T-cell (primary cell): ENCODE measurements at places on chromosomes 5 and 9.

- no peak for DNase-seq
Observed at GRCh38 chr5:179526978-179527377, 23.4 kb upstream of the RUFY1 start.

GRCh38 chr9:89687188-89687587, 82.4 kb downstream of the GADD45G start:
- no peak for DNase-seq

- no peak for DNase-seq
Observed at GRCh38 chr9:30628915-30629567, 1755.4 kb upstream of the ACO1 start.

DNA sequence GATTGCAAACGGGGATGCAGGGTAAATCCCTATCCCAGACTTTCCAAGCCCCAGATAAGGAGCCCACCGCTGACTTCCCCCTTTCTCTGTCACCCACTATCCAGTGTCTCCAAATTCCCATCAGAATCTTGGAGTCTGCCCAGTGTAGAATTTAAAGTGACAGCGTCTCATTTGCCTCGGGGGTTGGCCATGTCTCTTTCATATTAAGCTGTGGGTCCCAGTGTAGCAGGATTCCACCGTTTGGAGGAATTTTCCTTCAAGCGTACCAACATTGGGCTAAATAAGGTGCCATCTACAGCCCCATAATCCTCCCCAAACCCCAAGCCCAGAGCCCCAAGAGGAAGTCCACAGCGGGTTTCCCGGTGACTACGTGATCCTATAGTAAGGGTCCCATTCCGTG, 1.1 kb downstream of the BRINP1 start:
- no peak for DNase-seq

DNA sequence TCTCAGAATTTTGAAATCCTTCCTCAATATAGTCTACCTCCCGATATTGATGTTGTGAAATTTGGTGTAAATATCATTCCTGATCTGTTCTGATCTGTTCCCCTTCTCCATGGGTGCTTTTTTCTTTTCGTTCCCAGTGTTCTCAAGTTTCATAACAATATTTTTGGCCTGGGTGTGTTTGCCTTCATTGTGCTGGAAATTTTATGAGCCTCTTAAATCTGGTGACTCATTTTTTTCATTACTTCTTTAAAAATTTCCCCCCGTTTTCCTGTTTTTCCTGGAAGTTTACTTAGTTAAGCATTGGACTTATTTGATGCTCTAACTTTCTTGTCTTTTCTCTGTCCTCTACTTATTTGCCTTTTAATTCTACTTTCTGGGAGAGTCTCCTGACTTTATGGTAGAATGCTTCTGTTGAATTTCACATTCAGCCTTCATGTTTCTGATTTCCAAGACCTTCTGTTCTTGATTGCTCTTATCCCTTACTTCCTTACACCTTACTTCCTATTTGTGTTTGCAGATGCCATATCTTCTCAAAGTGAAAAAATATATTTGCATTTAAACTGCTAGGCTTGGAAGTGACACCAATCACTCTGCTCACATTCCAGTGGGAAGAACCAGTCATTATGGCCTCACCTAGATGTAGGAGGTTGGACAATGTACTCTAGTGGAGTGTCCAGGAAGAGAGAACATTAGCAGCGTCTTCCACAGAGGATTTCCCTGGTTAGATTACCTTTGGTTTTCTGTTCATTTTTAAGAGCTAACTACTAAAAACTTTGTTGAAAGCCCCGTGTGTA, 441.9 kb downstream of the ARHGEF28 start:
- no peak for DNase-seq

GRCh38 chr9:591292-591691, 250.2 kb upstream of the DMRT1 start:
- no peak for DNase-seq

DNA sequence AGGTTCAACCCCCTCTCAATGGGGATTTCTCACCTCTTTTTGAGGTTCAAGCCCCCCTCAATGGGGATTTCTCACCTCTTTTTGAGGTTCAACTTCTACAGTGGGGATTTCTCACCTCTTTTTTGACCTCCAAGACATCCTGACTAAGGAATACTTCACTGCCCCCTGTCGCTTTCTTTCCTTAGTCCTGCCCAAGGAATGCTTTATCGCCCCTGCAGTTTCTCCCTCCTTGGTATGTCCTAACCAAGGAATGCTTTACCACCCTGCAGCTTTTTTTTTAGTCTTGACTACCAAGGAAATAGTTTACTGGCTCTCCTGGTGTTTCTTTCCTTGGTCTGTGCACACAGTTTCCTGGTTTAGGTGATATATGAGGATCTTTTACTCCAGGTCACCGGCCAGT, 9.6 kb upstream of the IRGM start:
- DNase-seq, result no peak

GRCh38 chr5:138536665-138537315, 6.2 kb downstream of the ETF1 start:
- DNase-seq, result peak; percentile 15

GRCh38 chr5:342501-343460, 21.3 kb downstream of the AHRR start:
- DNase-seq, result no peak

DNA sequence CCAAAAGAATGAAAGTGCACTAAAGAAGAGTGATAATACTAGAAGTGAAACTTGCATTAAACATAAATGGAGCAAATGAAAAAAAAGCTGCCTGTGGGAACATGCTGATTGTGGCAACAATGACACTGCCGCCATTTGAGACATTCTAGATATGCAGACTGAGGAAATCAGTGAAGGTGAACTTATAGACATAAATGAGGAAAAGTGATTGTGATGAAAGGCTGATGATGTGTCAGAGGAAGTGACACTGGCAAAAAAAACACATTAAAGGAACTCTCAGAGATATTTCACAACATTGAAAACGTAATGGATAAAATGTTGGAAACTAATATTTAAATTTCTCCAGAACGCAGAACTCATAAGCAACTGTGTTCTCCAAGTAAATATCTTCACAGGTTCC, 1.2 kb downstream of the ERCC8 start:
- no peak for DNase-seq

GRCh38 chr5:150358261-150359095, 981 bp downstream of the TCOF1 start:
- no peak for DNase-seq

DNA sequence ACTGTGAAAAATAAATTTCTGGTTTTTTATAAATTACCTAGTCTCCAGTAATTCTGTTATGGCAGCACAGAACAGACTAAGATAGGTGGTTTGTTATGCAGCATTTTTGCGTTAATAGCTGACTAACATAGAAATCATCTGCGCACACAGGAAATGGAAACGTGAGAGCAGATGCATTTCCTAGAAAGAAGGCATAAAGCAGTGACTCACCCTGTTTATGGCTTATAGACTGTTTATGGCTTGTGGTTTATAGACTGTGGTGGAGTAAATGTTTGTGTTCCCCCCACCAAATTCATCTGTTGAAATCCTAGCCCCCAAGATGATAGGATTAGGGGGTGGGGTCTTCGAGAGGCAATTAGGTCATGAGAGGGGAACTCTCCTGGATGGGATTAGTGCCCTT, 18.3 kb upstream of the OSMR start:
- no peak for DNase-seq

DNA sequence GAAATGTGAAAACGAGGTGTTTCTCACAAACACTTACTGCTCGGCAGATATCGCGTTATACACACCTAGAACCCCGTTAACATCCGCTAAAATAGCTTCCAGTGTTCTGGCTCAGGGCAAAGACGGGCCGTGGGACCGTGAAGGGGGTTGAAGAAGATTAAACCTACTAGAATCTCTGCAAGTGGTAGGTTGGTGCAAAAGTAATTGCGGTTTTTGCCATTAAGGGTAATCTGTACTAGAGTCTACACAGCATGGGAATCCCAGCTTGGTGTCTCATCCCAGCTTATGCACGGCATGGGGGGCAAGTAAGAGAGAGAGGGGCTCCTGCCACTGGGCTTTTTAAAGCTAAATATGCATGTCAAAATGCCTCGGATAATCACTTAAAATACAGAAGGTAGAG, 43.9 kb downstream of the HRH2 start:
- no peak for DNase-seq

GRCh38 chr5:13957032-13957645, 12.7 kb upstream of the DNAH5 start:
- no peak for DNase-seq

- no peak for DNase-seq
Observed at GRCh38 chr5:6574111-6574510, 58.7 kb downstream of the NSUN2 start.

DNA sequence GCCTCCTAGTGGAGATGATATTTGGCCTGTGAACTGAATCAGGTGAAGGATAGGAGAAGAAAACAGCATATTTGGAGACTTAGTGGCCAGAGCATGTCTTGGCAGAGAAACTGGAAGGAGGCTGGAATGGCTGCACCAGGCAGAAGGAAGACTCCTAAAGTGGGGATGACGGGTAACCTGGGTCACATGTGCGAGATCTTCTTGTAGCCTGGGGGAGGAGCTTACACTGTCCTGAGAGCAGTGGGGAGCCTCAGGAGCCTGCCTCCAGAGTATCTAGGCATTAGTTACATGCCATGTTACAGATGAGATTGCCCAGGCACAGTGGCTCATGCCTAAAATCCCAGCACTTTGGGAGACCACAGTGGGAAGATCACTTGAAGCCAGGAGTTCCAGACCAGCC, 49.8 kb downstream of the JADE2 start:
- no peak for DNase-seq

GRCh38 chr9:38671372-38671731, 48.6 kb downstream of the FAM240B start:
- no peak for DNase-seq

DNA sequence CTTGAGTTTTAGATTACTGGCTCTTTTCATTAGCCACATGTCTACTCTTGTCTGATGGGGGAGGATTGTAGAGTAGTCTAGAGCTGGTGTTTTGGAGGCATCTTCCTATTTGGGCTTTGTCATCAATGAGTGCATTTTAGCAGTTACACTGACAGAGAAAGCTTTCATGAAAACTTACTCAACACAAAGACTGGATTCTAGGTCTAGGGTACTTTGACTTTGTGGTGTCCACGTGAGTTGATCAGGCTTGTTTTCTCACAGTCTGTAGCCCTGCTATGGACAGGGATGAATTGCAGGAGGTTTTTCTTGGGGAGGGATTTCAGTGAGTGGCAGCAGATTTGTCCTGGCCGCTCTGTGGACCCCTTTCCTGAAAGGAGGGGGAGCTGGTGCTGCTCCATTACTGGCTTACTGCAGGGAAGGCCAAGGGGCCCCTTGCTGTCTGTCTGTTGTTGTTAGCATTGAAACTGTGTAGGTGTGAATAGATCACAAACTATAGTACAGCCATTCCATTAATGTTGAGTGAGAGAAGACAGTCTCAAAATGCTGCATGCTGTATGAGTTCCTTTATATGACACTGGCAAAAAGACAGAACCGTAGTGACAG, 6.6 kb downstream of the TRIO start:
- DNase-seq, result no peak

DNA sequence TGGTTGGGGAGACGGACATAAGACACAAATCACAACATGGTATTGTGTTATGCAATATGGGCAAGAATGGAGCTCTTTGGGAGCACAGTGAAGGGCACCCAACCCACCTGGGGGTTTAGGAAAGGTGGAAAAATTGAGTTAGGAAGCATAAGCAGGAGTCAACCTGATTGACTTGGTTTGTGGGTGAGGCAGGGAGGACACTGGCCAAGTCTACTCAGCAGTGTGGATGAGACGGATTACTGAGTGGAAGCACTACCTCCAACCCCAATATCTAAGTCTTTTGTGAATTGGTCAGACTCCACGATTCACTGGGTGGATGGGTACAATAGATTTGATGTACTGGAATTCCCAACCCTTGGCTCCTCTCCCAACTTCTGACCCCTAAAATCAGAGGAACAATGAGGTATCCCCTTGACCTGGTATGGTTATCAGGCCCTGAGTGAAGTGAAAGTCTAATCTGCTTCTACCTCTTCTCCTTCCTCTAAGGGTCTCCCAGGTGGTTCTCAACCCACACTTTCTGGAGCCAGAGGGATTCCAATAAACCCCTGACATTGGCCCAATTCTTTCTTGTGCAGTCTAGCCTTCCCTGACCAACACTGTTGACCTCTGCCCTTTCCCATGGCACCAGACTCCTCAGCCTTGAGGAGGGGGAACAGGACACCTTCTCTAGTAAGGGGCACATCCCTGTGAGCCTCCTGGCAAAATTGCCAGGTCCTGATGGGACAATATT, 5.2 kb downstream of the EGR1 start:
- DNase-seq, result no peak

- DNase-seq, result no peak
Observed at GRCh38 chr9:124098141-124098905, 86.8 kb downstream of the LHX2 start.

DNA sequence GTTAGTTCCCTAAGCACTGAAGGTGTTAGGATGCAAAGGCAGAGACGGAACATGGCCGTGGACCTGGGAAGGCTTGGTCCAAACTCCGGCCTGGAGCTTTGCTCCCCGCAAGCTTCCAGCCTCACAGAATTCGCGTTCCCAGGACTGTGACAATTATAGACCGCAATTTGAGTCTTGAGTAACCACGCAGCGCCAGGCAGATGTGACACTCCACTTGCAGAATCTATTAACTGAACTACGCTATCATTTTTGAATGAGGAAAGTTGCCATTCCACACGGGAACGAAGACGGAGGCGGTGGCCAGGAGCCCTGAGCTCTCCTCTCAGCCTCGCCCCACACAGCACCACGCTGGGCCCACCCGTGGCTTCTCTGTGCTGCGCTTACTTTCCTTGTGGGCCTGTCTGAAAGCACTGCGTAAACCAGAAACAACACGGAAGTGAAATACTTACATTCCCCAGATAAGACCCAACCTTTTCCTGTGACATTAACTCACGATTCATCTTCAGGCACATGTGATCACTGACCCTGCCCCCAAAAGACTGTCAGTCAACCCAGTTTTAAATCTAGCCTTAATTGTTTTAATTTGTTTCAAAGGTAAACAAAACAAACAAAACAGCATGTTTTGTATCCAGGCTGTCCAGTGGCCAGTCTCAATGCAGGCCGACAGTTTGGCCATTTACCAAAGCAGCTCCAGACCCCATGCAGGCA, 16.1 kb upstream of the COL5A1 start:
- no peak for DNase-seq

- DNase-seq, result no peak
Observed at GRCh38 chr9:76733096-76733495, 31.1 kb upstream of the PCA3 start.

- no peak for DNase-seq
Observed at GRCh38 chr9:111871499-111871855, 25.1 kb upstream of the UGCG start.

DNA sequence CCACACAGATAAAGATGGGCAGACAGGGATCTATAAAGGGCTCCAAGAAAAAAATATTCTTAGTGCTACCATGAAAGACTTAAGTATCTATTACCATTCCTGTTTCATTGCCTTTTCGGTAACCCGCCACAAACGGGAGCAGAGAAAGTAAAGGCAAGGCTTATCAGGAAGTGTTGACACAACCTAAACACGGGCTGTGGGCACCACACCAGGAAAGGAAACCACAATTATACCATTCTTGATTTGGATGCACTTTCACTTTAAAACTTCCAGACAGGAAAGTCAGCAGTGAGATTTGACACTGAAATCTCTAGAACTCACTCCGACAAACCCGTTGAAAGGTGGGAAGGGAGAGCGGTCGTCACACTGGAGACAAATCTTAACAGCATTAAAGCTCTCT, 6.5 kb downstream of the TLE1 start:
- DNase-seq, result no peak

GRCh38 chr9:101119206-101119819, 90.8 kb downstream of the PLPPR1 start:
- no peak for DNase-seq
